ENCODE measurements at places on chromosomes 2 and 18. TPM values are rescaled to one million over a fixed set of nuclear protein-coding genes. Genes with fewer than 3 reads are reported as not detected.
A peak's percentile ranks its signal among the peaks of the same experiment; 100 is the strongest.

DNA sequence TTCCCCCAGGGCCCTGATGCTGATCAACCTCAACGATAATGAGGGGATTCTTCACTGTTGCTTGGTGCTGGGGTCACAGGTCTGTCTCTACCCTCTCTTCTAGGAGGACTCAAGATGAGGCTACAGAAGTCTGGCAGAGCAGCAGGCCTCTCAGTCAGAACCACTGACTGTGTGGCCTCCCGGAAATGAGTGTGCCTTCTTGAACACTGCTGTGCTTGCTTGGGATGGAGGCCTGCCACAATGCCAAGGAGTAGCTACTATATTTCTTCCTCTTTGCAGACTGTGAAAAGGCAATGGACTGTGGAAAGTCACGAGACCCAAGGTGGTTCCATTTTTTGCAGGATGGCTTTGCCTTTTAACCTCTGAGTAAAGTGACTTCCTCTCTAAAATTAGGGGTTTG is 5.8 kb upstream of the HOXD1 start:
- no peak for DNase-seq

DNA sequence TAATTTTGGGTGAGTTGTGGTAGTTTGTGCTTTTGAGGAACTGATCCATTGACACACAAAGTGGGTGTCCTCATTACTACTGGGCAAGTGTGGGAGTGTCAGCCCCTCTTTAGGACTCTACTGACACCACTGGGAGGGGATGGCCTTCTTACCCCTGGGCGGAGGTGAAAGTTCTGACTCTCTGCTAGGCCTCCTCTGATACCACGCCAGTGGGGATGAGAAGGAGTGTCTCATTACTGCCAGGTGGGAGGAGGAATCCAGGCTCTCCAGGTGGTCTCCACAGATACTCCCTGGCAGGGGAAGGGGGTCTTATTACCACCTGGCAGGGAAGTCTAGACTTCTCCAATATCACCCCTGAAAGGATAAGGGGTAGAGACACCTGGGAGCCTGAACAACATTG is 9.1 kb downstream of the LCLAT1 start:
- DNase-seq = no peak

- DNase-seq = no peak
Measured at GRCh38 chr2:96817882-96818281, 1.8 kb downstream of the CNNM3 start.

DNA sequence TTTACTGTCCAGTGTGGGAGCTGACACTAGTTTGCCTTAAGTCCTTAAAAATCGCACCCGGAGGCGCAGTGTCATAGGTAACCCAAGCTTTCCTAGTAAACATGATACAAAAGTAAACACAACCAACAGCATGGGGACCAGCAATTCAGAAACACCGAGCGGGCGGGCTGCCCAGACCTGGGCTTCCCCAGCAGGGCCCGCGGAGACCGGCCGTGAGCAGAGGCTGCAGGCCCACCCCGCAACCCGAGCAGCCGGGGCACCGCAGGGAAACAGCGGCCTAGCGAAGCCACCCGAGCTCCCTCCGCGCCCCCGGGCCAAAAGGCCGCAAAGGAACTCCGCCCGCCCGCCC is 296 bp downstream of the TTC21B start:
- no peak for DNase-seq

GRCh38 chr2:32003791-32004190 is 7.0 kb downstream of the MEMO1 start:
- no peak for DNase-seq

SERPINB8 gene
- 3.5 TPM for polyA plus RNA-seq

GRCh38 chr18:73511771-73512503 is 635.7 kb downstream of the FBXO15 start:
- DNase-seq = no peak

DSG2 gene
- polyA plus RNA-seq = 35.9 TPM

KLHL30 gene
- 0.03 TPM for polyA plus RNA-seq

- no peak for DNase-seq
Measured at GRCh38 chr2:23243073-23243659, 141.8 kb upstream of the KLHL29 start.

- no peak for DNase-seq
Measured at GRCh38 chr2:147829106-147829505, 15.7 kb upstream of the ACVR2A start.

GRCh38 chr2:151775057-151775740 is 40.9 kb upstream of the NEB start:
- no peak for DNase-seq

- DNase-seq = no peak
Measured at GRCh38 chr2:167420211-167420610, 531.9 kb downstream of the XIRP2 start.

- no peak for DNase-seq
Measured at GRCh38 chr2:118119761-118120400, 31.6 kb downstream of the INSIG2 start.

CERKL gene
- polyA plus RNA-seq = 0.30 TPM

DNA sequence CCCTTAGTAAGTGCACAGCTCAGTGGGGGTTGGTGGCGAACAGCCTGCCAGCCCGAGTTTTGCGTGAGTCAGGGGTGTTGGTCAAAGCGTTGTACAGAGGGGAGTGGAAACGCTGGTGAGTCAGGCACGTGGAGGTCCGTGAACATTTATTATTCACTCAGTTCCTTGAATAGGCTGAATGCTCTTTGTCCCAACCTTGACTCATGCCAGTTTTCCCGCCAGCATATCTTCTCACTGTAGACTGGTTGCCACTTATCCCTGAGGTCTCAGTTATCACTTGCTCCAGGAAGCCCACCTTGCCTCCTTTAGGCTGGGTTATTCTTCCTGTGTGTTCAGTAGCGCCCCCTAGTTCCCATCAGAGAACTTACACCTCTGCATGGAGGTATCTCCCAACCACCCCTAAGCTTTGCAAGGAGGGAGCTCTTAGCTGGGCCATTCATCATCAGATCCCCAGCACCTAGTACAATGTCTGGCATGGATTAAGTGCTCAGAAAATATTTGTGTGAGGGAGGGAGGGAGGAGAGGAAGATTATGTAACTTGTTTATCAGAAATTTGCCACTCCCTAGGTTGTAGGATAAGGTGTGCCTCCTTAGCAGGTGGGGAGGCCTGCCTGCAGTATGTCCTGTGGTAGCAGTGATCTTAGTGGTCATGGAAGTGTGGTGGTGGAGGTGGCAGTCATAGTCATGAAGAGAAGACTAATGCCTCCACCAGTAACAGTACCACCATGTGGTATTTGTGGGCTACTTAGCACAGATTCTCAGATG is 72.1 kb downstream of the CABLES1 start:
- DNase-seq = peak; percentile 19

OR6B2 gene
- not detected for polyA plus RNA-seq

DNA sequence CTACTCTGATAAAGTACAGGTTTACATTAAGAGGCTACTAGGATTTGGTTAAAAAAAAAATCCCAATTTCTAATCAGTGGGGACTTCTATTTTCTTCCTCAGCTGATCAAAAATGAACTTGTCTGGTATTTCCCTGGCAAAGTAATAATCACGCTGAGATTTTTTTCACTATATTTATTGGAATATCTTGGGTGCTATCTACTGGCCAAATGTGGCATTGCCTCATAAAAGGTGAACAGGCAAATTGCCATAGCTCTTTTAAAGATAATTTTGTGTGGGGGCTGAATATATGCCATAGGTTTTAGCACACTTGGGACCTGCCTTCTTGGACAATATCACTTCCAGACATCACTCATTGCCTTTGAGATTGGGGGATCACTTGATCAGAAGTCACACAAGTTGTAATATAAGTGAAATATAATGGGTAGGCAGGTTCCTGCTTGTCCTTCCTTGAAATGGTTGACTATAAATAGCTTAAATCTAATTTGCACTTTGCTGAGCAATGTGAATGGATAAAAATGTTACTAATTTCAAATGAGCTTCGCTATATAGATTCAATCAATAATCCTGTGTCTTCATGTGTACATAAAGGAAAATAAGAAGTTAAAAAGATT is 7.0 kb upstream of the NXPH2 start:
- DNase-seq = peak; percentile 25

MC4R gene
- polyA plus RNA-seq = 0.05 TPM

- no peak for DNase-seq
Measured at GRCh38 chr2:46837704-46838103, 77.9 kb downstream of the MCFD2 start.

- no peak for DNase-seq
Measured at GRCh38 chr18:30522288-30522929, 520.1 kb downstream of the DSC3 start.

DNA sequence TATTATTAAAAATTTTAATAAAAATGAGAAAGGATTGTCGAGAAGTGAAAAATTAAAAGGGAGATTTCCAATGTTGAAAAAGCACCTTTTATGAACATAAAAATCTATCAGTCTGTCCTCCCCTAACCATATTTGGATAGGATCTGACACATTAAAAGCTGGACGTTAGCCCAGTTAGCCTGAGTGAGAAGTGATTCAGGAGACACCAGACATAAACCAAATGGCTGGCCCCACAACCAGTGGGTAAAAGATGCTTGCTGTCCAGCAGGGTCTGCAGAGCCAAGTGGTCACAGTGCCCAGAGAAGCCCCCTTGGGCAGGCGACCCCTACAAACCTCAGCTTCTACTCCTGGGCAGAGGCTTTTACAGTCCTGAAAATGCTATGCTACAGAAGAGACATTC is 253.8 kb upstream of the LYPD1 start:
- DNase-seq = no peak

- DNase-seq = no peak
Measured at GRCh38 chr18:58856881-58857280, 7.8 kb upstream of the ZNF532 start.

GRCh38 chr2:139790807-139791752 is 1010.9 kb upstream of the NXPH2 start:
- DNase-seq = peak; percentile 36

EPB41L3 gene
- polyA plus RNA-seq = 0.37 TPM

- DNase-seq = no peak
Measured at GRCh38 chr2:233003658-233004555, 9.1 kb downstream of the NGEF start.
